Occipital lobe (tissue), 3 donors: ENCODE measurements at places on chromosomes 7 and 10. TPM values are rescaled to one million over a fixed set of nuclear protein-coding genes. Genes with fewer than 3 reads are reported as not detected.

- DNase-seq = no peak
Measured at GRCh38 chr7:17274551-17275245, 23.8 kb upstream of the AHR start.

- no peak for DNase-seq
Measured at GRCh38 chr10:100223879-100224278, 5.5 kb downstream of the CHUK start.

Gene POU6F2
- total RNA-seq = 2.0 TPM

Gene UTF1
- total RNA-seq = not detected

GRCh38 chr7:142878315-142878714 lies 7.2 kb downstream of the TRPV6 start:
- no peak for DNase-seq

DNA sequence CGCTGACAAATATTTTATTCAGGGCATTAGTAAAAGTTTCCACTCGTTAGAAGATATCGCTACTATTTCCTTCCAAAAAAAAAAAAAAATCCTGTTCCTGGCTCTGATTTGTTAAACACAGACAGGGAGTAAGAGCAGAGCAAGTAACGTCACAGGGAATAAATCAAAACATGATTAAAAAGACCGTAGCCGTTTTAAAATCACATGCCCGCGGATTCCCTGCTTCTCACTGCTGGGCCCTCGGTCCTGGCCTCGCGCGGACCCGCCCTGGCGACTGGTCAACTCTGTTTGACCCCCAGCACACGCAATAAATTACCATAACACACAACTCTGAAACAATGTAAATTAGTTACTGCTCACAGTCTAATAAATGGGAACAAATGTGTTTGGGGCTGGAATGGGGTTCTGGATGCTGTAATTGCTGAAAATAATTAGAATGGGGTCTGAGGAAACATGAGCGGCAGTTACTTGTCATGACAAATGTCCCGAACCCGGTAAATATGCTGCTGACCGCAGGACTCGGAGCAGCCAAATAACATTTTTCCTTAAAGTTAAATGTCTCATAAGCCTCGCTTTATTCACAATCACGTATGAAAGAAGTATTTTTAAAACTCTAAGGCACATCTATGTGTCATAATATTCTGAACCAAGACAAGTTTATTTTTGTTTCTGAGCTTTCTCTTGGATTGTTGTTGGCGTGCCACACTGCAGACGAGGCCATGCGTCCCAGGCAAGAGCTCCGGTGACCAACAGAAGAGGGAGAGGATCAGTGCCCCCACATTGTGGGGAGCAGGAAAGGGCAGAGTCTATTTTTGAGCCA lies 17.9 kb downstream of the EBF3 start:
- DNase-seq = no peak
